ENCODE measurements at places on chromosomes 4 and X. TPM values are rescaled to one million over a fixed set of nuclear protein-coding genes. Genes with fewer than 3 reads are reported as not detected.

Gene PALLD
- polyA plus RNA-seq: 0.55 TPM

Gene KIAA1210
- not detected for polyA plus RNA-seq

Gene ZNF518B
- polyA plus RNA-seq: 7.0 TPM

Gene PPP3CA
- polyA plus RNA-seq: 7.4 TPM

Gene ARX
- not detected for polyA plus RNA-seq

Gene MSL3
- 72.9 TPM for polyA plus RNA-seq

Gene PNCK
- polyA plus RNA-seq: not detected

Gene TRAPPC11
- polyA plus RNA-seq: 22.7 TPM

Gene CISD2
- polyA plus RNA-seq: 54.9 TPM

Gene NKX1-1
- polyA plus RNA-seq: not detected

Gene MECP2
- polyA plus RNA-seq: 26.5 TPM

Gene PRR32
- not detected for polyA plus RNA-seq

Gene COPS4
- 91.2 TPM for polyA plus RNA-seq

Gene RAB33A
- 5.6 TPM for polyA plus RNA-seq

Gene MAGEE1
- 3.6 TPM for polyA plus RNA-seq

Gene CITED1
- 0.58 TPM for polyA plus RNA-seq

Gene ARAP2
- 29.1 TPM for polyA plus RNA-seq

Gene NAP1L3
- 3.5 TPM for polyA plus RNA-seq

Gene LUZP4
- polyA plus RNA-seq: not detected

Gene BEX5
- polyA plus RNA-seq: 12.0 TPM

Gene ZNF157
- polyA plus RNA-seq: 0.22 TPM

Gene CXCL1
- polyA plus RNA-seq: not detected

Gene NPNT
- polyA plus RNA-seq: not detected

Gene CCNB3
- polyA plus RNA-seq: not detected

Gene LRIT3
- not detected for polyA plus RNA-seq

Gene TBC1D9
- not detected for polyA plus RNA-seq
